ENCODE measurements at places on chromosomes 2 and 18. TPM values are rescaled to one million over a fixed set of nuclear protein-coding genes. Genes with fewer than 3 reads are reported as not detected.

- no peak for DNase-seq
These were observed 29.5 kb downstream of the INPP4A start for GRCh38 chr2:98473995-98474780.

GRCh38 chr2:106868275-106868674 is 17.7 kb downstream of the ST6GAL2 start:
- no peak for DNase-seq

DNA sequence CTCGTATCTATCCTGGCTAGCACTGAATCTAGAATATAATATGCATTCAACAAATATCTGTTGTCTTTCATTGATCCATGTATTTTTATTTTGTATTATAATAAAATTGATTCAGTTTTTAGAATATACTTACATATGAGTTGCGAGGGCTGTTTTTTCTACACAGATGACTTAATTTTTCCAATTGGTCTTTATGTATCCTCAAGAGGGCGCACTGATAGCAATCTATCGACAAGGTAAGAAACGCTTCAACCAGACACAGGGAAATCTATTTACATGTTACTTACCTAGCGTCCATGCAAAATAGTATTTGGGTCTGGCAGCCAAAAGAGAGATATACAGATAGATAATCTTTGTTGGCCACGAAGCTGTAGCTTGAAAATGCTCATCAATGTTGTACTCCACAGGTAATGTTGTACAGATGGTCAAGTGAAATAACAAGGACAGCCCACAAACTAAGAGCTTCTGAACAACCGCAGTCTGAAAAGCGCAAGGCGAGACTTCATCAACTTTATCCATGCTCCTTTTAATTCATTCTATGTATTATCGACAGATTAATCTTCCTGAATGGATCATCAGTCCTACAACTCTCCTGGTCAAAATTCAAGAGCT is 35.5 kb upstream of the KIDINS220 start:
- no peak for DNase-seq

DNA sequence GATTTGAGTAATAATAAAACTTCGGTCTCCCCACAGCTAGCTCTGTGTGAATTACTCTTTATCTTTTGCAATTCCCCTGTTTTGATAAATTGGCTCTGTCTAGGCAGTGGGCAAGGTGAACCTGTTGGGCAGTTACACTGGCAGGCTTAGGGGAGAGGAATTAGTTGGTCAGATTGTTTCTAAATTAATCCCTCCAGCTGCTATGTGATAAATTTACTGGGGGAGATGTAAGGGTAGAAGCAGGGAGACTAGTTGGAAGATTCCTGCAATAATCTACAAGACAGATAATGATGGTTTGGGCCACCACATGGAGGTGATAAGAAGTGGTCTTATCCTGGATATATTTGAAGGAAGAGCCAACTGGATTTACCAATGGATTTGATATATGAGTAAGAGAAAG is 118.5 kb upstream of the TACR1 start:
- no peak for DNase-seq

- DNase-seq = no peak
These were observed 143.3 kb downstream of the GLI2 start for GRCh38 chr2:120878970-120879369.

BCL11A gene
- 2.3 TPM for total RNA-seq

Measured in neural crest cell (in vitro differentiated cells).